ENCODE measurements at places on chromosomes 1 and 21.

DNA sequence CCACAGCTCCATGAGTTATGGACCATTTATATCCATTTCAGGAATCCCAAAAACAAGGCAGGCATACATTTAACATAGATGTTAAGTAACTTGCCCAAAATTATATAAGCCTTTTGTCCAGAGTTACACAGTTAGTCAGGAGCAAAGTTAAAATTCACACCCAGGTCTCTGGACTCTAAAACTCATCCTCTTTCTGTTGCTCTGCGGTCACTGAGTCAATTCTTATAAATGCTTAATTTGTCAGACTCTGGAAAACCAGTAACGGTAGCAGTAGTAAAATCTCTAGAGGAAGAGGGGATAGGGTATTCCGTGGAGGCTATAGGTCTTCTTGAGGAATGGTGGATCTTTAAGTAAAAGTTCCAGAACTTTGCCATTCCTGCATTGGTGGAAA, 223.6 kb upstream of the JUN start:
- DNase-seq = no peak

- no peak for DNase-seq
These were observed 27.2 kb downstream of the RCC2 start for GRCh38 chr1:17412093-17412870.

DNA sequence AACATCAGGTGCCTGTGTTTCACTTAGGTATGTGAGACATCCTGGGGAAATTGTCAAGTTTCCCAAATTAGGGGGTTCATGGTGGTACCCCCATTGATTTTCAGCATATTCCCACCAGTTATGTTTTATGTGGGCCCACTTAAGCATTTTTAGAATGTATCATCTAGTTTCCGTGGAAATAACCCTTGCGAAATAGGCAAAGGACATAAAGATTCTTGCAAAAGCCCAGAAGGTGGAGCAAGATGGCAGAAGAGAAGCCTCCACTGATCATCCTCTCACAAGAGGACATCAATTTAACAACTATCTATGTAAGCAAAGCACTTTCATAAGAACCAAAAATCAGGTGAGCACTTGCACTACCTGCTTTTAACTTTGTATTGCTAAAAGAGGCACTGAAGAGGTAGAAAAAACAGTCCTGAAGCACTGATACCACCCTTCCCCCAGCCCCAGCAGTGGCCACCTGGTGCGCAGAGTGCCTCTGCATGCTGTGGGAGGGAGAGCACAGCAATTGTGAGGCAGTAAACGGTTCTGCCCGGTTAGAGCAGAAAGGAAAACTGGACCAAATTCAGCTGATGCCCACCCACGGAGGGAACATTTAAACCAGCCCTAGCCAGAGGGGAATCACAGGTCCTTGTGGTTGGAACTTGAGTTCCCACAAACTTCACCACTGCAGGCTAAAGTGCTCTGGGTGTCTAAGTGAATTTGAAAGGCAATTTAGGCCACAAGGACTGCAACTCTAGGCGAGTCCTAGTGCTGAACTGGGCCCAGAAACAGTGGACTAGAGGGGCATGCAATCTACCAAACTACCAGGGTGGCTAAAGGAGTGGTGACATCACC, 23.2 kb downstream of the MCOLN2 start:
- DNase-seq = no peak

DNA sequence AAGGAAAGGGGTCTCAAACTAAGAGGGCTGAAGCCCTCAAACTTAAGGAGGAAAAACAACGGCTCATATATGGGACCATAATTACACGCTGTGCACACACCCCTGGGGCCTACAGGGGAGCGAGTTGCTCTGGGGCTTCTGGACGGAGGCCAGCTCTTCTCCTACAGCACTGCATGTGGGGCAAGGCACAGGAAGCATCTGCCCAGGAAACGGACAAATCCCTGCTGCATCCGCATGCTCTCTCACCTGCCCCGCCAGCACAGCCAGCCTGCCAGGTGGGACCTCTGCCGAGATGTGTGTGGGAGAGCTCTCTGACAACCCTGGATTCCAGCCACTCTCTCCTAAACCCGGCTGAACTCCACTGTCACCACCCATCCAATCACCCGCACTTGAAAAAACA, 54.1 kb downstream of the MRPL37 start:
- no peak for DNase-seq

- no peak for DNase-seq
These were observed 61.0 kb upstream of the SPATA6 start for GRCh38 chr1:48532976-48533375.
